ENCODE measurements at places on chromosomes 16 and 17. TPM values are rescaled to one million over a fixed set of nuclear protein-coding genes. Genes with fewer than 3 reads are reported as not detected.
A peak's percentile ranks its signal among the peaks of the same experiment; 100 is the strongest.

- H3K4me3 ChIP-seq = no peak overlapping the region
- no peak overlapping the region for H3K27ac ChIP-seq
- no peaks in the 10 kb centered on the region for H3K27me3 ChIP-seq
These were observed 3.8 kb downstream of the SNX29 start for GRCh38 chr16:11980136-11980844.

DNA sequence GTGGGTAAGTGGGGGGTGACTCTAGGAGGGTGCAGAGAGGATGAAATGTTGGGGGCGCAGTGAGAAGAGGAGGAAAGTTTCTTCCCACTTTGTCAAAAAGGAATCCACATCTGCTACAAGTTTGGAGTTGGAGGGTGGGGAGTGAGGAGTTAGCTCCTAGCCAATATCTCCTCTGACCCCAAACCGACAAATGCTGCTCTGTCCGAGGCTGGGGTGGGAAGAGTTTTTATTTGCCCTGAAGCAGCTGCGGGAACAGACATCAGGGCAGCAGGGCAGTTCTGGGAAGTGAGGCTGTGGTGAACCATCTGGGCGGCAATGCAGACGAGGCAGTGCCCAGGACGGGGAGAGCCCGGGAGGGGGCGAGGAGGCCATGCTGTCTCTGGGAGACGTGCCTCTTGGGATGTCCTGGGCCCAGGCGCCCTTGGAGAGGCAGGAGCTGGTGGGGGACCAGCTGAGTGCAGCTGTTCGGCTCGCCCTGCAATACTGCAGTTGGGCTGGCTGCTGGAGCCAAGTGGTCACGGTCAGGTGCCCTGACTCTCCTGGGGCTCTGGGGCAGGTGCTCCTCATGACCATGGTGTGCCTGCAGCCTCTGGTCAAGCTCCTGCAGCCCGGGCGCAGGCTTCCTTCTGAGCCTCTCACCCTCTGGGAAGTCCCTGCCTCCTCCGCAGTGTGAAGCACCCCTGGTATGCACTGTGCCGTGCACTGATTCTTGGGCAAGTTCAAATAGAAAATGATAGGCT, 6.4 kb upstream of the SOCS3 start:
- no peak overlapping the region for H3K4me3 ChIP-seq
- H3K36me3 ChIP-seq = no peaks in the 10 kb centered on the region
- peak; percentile 85 for DNase-seq

DNA sequence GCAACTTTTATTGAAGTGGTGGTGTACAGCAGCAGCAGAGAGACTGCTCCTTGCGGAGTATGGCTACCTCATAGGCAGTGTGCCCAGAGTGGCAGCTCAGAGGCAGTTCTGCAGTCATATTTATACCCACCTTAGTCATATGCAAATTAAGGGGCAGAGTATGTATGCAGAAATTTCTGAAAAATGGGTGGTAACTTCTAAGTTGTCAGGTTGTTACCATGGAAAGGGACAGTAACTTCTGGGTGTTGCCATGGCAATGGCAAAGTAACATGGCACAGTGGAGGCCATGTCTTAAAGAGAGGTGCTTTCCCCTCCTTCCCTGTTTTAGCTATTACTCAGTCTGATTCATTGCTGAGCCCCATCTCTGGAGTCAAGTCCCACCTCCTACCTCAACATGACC, 53.4 kb downstream of the MEOX1 start:
- H3K4me1 ChIP-seq = no peaks in the 10 kb centered on the region
- no peak overlapping the region for H3K4me3 ChIP-seq
- peak; percentile 56 for DNase-seq
- no peak overlapping the region for H3K27ac ChIP-seq
- peaks cover 4% of the 10 kb centered on the region for H3K27me3 ChIP-seq
- no peaks in the 10 kb centered on the region for H3K36me3 ChIP-seq

- no peaks in the 10 kb centered on the region for H3K27me3 ChIP-seq
- no peak overlapping the region for H3K4me3 ChIP-seq
- H3K36me3 ChIP-seq = peaks cover 25% of the 10 kb centered on the region
- DNase-seq = peak; percentile 99
- peak overlapping the region; percentile 95 for H3K27ac ChIP-seq
- peaks cover 57% of the 10 kb centered on the region for H3K4me1 ChIP-seq
These were observed 25.6 kb upstream of the MRPS23 start for GRCh38 chr17:57875290-57876022.

DNA sequence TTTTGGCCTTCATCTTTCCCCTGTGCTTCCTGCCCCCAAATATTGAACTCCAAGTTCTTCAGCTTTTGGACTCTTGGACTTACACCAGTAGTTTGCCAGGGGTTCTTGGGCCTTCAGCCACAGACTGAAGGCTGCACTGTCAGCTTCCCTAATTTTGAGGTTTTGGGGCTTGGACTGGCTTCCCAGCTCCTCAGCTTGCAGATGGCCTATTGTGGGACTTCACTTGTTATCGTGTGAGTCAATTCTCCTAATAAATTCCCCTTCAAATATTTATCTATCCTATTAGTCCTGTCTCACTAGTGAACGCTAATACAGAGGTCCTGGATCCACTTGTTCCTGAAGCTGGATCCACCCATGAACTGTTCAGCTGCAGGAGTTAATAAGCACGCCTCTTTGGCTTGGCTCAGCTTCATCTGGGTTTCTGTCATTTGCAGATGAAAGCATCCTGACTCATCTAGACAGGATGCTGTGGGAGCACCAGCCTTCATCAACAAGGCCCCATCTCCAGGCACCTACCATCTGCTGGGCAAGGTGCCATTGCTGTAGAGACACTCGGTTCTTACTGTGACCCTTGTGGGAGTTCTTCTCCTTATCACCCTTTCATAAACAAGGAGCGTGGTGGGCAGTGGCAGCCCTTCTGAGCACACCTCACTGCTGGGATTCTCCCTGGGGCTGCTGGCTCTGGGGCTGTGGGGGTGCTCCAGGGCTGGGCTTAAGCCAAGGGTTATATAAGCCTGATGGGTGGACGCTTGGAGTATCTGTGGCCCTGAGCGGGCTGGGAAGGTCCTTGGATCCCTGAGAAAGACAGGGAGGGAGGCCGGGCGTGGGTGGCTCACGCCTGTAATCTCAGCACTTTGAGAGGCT, 23.1 kb downstream of the LAT start:
- H3K4me1 ChIP-seq = no peaks in the 10 kb centered on the region
- H3K27me3 ChIP-seq = no peaks in the 10 kb centered on the region
- no peaks in the 10 kb centered on the region for H3K36me3 ChIP-seq
- H3K27ac ChIP-seq = no peak overlapping the region
- no peak overlapping the region for H3K4me3 ChIP-seq

GRCh38 chr16:49587511-49587910, 213.9 kb downstream of the C16orf78 start:
- peak; percentile 24 for DNase-seq
- H3K4me1 ChIP-seq = no peaks in the 10 kb centered on the region
- no peaks in the 10 kb centered on the region for H3K36me3 ChIP-seq

GRCh38 chr17:64113006-64113405, 16.9 kb downstream of the ERN1 start:
- H3K4me3 ChIP-seq = no peak overlapping the region
- H3K27me3 ChIP-seq = no peaks in the 10 kb centered on the region
- no peak overlapping the region for H3K27ac ChIP-seq
- DNase-seq = no peak
- peaks cover 8% of the 10 kb centered on the region for H3K4me1 ChIP-seq

GRCh38 chr17:27466743-27467375, 10.6 kb downstream of the KSR1 start:
- H3K27me3 ChIP-seq = peaks cover 4% of the 10 kb centered on the region
- no peaks in the 10 kb centered on the region for H3K4me1 ChIP-seq
- H3K36me3 ChIP-seq = no peaks in the 10 kb centered on the region
- H3K27ac ChIP-seq = no peak overlapping the region
- no peak for DNase-seq

DNA sequence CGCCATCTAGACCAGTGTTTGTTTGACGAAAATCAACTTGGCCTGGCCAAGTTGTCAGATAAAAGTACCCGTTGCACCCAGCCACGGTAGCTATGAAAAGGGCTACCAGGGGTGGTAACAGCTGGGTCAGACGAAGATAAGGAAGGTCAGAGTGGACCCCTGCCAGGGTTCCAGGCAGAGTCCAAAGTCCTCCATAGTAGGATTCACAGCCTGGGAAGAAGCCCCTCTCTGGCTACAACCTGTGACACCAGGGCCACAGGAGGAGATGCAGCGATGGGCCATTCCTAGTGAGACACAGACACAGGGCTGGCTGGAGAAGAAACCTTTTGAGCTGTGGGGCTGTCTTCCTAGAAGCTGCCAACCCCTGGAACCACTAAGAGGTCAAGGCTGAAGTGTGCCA, 39.3 kb downstream of the MEAK7 start:
- H3K27me3 ChIP-seq = no peaks in the 10 kb centered on the region
- DNase-seq = no peak
- H3K4me1 ChIP-seq = no peaks in the 10 kb centered on the region
- H3K27ac ChIP-seq = no peak overlapping the region

The NOXO1 gene
- under 0.01 TPM for total RNA-seq

- no peak for DNase-seq
- no peaks in the 10 kb centered on the region for H3K27me3 ChIP-seq
- peaks cover 2% of the 10 kb centered on the region for H3K4me1 ChIP-seq
These were observed 61.6 kb downstream of the HSD17B2 start for GRCh38 chr16:82096641-82097040.

GRCh38 chr17:17557796-17558195, 33.7 kb downstream of the PEMT start:
- no peak overlapping the region for H3K4me3 ChIP-seq
- no peaks in the 10 kb centered on the region for H3K36me3 ChIP-seq
- no peaks in the 10 kb centered on the region for H3K4me1 ChIP-seq

The CA7 gene
- total RNA-seq = not detected

DNA sequence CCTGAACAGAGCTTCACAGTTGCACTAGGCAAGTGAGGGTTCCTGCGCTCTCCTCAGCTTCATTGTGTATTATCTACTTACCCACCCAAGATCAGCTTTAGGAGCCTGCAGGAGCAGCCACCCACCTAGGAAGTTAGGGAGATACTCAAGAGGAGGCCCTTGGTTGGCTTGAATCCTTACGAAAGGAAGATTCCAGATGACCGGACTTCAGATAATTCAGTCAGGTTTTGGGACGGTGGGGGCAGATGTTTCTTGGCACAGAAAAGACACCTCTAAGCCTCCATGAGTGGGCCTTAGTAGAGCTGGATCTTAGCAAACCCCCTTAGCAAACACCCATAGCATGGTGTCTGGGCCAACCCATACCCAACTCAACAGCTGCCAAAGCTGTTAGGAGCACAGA, 2.4 kb upstream of the CBFB start:
- H3K4me3 ChIP-seq = no peak overlapping the region
- H3K27me3 ChIP-seq = no peaks in the 10 kb centered on the region
- no peaks in the 10 kb centered on the region for H3K4me1 ChIP-seq
- H3K27ac ChIP-seq = no peak overlapping the region

- H3K4me1 ChIP-seq = peaks cover 8% of the 10 kb centered on the region
- H3K27ac ChIP-seq = no peak overlapping the region
- no peaks in the 10 kb centered on the region for H3K36me3 ChIP-seq
- peaks cover 13% of the 10 kb centered on the region for H3K27me3 ChIP-seq
- DNase-seq = no peak
- no peak overlapping the region for H3K4me3 ChIP-seq
These were observed 25.3 kb upstream of the MTMR4 start for GRCh38 chr17:58539698-58540097.

The CHST4 gene
- not detected for total RNA-seq

DNA sequence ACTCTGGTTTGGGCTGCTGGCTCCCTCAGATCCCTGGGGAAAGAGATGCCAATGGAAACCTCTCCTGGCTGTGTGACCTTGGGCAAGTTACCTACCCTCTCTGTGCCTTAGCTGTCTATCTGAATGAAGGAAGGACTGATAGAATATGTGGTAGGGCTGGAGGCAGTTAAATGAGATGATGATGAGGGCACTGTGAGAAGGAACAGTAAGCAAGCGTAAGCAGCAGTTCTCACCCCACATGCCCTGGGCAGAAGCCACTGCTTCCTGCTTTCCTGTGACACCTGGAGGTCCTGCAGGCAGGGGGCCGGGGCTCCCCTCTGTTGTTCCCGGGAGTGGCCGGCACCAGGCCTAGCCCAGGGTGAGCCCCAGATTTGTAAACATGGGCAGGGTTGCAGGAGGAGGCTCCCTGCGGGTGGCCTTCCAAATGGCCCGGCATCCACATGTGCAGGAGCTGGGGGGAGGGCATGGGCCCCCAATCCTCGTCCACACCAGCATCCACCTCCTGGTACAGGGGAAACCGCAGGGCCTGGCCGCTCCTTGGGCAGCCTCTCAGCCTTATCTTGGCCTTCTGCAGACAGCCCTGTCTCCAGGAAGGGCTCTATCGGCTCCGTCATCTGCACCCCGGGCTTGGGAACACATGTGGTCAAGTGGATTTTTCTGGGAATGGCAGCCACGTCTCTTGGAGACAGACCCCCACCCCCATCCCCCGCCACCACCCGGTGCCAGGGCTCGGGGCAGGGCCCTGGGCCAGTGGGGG, 235.6 kb upstream of the GSE1 start:
- no peak for DNase-seq
- peaks cover 9% of the 10 kb centered on the region for H3K4me1 ChIP-seq
- no peaks in the 10 kb centered on the region for H3K27me3 ChIP-seq

GRCh38 chr17:74413491-74413890, 18.4 kb upstream of the GPRC5C start:
- H3K27ac ChIP-seq = no peak overlapping the region
- DNase-seq = no peak

DNA sequence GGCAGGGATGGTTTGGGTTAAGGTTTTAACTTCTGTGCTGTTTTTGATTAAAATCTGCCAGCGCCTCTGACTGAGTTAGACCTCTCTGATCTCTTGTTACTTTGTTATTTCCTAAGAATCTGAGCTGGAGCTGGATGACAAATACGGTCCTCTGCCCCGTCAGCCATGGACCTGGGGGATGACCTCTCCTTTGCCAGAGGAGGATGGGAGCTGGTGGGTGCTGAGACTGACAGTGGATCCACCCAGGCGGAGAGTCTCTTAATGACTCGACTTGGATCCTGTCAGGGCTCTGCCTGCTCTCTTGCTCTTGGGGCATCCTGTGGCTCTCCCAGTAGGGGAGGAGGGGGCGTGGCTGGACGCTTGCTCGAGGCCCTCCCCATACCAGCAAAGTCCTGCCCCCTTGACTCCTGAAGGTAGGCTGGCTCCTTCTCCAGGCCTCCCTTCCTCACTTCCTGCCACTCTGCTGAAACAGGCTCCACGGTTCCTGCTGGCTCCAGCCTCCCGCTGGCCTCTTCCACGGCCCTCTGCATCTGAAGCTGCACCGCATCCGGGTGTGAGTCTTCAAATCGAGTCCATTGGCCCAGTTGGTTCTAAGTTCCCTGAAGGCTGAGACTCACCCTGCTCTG, 24.8 kb upstream of the MAP3K14 start:
- DNase-seq = peak; percentile 88
- peaks cover 26% of the 10 kb centered on the region for H3K4me1 ChIP-seq
- no peaks in the 10 kb centered on the region for H3K36me3 ChIP-seq
- no peaks in the 10 kb centered on the region for H3K27me3 ChIP-seq
- H3K27ac ChIP-seq = peak overlapping the region; percentile 73

DNA sequence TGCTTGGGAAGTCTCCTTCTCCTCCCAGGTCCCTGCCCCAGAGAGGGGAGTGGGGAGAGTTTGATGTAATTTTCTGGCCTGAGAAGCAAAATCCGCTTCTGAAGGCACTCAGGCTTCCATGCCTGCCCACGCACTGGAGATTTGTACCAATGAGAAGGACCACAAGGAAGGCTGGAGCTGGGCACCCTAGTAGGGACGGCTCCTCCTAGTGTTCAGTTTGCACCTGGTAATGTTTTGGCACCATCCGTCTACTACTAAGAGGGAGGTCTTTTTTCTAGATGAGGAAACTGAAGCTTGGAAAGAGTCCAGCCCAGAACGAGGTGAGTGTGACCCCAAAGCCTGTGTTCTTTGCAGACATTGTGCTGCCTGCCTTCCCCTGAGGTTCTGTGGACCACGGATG, 83.6 kb upstream of the NLRP1 start:
- no peaks in the 10 kb centered on the region for H3K4me1 ChIP-seq
- DNase-seq = no peak
- no peaks in the 10 kb centered on the region for H3K36me3 ChIP-seq
- no peak overlapping the region for H3K4me3 ChIP-seq
- H3K27ac ChIP-seq = no peak overlapping the region

GRCh38 chr17:5705876-5706576, 121.7 kb upstream of the NLRP1 start:
- H3K4me3 ChIP-seq = no peak overlapping the region
- H3K4me1 ChIP-seq = no peaks in the 10 kb centered on the region
- no peak for DNase-seq
- no peaks in the 10 kb centered on the region for H3K27me3 ChIP-seq

All from fibroblast of lung (primary cell).